GM10248 (cell line): ENCODE measurements at places on chromosomes 4 and X.

- DNase-seq = no peak
Observed at GRCh38 chrX:44675362-44676024, 132.8 kb upstream of the FUNDC1 start.

GRCh38 chr4:186901850-186902249 lies 178.2 kb upstream of the FAT1 start:
- DNase-seq = no peak

- DNase-seq = no peak
Observed at GRCh38 chrX:9180623-9181022, 146.7 kb upstream of the FAM9B start.

DNA sequence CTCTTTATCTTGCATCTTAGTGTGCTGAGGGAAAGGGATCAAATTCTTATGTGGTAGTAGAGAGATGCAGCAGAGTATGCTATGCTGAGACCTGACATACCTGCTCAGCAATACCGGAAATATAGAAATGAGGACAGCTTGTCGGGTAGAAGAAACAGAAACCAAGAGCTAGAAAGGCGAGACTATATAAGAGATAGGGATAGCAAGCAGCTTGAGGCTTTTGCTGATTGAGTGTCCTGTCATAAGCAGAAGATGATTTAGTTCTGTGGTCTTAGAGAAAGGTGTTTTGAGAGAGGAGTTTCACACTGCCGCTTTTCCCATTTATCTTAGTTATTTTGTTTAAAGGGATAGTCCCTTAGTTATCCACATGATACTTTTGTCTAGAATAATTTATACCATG lies 31.7 kb downstream of the USP9X start:
- DNase-seq = peak; percentile 50

GRCh38 chrX:144334577-144334976 lies 450.7 kb downstream of the UBE2NL start:
- DNase-seq = no peak

DNA sequence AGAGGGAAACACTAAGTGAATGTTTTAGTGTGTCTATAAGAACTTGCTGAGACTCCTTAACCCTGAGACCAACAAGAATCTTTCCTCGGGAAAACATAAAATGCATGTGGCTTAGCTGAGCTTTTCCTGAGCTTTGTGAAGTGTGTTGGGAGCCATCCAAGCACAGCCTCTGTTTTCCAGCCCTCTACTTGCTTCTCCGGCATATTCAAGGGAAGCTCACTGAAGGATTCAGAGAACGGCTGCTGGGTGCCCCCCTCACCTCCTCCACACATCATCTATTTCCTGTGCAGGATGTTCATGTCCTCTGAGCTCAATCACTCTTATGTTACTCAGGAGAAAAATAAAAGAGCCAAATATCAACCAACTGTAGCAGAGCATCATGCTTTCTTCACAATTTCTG lies 492.1 kb downstream of the IL15 start:
- DNase-seq = no peak

DNA sequence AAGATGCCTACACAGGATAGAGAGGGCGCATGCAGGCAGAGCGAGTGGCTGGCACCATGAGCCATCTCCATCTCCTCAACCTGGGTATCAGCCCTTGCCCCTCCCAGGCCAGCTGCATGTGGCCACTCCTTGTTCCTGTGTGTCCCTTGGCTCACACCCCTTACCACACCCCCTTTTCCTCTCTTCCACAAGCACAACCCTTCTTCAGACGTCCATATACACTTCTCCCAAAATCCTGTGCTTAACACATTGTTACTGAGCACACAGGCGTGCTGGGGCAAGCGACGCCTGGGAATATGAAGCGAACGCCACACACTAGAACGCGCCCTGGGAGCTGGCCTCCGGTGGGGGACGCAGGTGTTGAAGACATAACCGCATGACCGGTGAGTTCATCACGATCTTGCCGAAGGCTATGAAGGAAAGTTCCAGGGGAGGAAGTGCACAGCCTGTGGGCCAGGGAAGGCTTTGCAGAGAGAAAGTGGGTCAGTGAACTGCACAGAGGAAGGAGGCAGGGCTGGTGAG lies 19.1 kb upstream of the KIAA0232 start:
- DNase-seq = no peak

DNA sequence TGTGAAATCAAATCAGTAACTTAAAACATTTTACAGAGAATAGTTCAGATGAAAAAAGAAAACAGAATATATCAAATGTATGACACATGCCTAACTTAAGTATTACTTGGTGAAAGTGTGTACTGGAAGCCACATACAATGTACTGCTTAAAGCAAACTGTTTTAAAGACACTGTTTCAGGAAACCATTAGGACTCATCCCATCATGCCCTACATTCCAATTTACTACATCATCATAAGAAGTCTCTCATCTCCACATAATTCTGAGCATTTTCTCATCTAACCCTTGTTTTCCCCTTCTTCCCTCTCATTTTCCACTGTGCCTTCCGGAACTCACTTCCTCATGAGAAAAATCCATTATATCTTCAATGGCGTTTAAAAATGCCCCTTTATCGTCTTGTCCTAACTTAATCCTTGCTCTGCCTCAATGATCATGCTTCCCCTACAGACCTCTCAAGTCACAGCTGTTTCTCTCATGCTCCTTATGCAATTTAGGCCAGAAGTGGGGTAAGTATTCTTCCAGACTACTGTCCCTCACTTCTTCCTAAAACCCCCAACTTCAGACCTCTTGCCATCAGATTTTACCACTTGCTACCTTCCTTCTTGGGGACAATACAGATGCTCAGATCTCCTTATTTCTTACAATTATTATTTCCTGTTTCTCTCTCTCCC lies 26.8 kb upstream of the FGF5 start:
- DNase-seq = no peak

GRCh38 chr4:4861390-4862018 lies 2.0 kb downstream of the MSX1 start:
- no peak for DNase-seq

DNA sequence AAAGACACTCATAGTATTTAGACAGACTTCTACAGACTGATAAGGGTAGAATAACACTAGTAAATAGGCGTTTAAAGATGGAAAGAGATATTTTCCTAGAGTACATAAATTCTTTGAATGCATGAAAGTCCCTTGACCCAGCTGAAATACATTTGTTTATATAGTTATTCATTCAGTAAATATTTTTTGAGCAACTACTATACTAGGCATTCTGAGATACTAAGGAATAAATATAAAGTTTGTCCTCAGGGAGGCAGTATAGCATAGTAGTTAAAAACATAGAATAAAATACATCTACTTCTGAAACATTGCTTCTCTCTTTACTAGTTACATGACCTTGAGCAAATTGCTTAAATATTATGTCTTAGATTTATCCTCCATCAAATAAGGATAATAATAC lies 27.4 kb downstream of the HMGN5 start:
- no peak for DNase-seq

- DNase-seq = no peak
Observed at GRCh38 chr4:52235552-52236201, 184.6 kb downstream of the SPATA18 start.

DNA sequence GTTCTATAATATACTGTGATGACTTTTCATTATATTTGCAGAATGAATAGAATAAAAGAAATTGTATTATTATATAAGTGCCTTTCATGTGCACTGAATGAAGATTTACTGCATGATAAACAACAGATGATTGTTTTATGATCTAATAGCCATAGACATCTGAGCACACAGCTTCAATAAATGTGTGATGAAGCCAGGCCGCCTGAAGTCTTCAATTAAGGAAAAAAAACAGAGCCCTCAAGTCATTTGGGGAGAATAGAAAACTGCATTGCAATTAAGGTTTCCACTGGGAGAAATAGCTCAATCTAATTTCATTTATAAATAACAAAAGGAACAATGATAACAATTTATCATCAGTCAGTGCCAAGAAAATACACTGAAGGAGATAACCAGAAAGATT lies 955.2 kb downstream of the FSTL5 start:
- no peak for DNase-seq

DNA sequence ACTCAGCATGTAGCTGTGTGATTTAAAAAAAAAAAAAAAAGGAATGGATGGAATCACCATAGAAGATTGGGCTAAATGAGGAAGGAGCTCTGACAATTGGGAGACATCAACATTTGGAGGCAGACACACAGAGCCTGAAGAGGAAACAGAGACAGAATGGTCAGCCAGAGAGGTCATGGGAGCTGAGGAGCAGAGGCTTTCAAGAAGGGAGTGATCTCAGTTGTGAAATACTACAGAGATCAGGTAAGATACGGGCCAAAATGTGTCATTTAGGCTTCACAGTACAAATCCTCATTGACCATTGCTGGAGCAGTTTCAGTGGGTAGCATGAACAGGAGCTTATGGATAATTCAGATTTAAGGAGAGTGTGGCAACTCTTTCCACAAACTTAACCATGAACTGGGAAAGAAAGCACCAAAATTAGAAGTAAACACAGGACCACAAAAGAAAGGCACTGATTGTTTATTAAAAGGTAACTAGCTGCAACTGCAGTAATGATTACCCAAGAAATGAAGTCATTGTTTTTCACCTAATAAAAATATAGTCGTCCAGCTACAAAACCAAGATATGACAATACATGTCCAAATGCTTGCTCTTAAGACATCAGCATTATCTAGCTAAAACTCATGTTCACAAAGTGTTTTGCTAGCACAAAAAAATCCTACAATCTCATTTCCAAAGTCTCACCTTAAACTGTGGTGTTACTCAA lies 203.2 kb downstream of the DHX15 start:
- no peak for DNase-seq

- DNase-seq = no peak
Observed at GRCh38 chr4:186904101-186904500, 180.4 kb upstream of the FAT1 start.

DNA sequence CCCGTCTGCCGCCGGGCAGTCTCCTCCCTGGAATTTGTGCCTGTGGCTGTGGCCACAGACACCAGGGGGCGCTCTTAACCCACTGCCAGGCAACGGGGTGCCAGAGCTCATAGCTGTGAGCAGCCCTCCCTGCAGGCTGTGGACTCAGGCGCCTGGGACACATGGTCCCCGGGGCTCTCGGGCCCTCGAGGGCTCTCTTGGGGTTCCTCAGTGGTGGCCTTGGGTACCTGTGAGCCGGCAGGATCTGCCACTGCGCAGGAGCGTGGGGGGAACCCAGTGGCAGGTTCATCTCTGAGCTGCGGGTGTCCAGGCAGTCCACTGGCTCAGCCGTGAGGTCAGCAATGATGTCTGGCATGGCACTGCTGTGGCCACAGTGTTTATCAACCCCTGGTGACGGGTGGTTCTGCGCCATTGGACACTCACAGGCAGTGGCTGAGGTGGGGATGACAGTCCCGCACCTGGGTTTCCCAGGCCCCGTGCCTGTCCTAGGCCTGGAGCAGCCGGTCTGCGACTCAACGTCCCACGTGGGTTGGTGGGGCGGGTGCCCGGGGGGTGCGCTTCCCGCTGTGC lies 37.2 kb downstream of the PCGF3 start:
- peak; percentile 90 for DNase-seq

DNA sequence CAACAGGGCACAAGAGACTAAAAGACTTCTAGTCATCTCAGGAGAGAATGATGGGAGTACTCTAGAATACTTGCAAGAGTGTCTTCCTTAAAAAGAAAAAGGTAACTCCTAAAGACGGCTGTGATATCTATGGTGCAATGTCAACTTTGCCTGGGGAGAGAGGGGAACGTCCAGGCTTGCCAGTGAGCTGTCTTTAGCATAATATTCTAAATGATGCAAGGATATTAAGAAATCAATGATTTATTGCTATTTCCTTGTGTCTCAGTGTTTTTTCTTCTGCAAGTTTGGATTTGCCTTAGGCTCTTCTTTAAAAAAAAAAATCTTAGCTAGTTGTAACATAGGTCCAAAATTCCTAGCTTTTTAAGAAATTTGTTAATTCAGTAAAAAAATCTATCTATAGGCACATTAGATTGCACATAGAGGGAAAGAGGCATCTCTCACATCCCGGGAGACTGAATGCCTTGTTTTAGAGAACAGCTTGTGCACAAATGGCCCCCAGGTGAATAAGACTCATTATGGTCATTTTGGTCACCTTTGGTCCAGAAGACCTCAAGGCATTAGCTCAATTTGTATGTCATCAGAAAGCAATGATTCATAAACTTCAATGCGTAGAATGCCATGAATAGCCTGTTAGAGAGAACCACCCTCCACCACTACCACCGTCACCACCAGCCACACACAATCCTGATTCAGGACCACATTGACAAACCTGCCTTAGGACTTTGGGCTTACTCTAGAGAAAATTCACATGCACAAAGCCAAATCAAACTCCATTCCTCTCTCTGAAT lies 104.1 kb downstream of the PALLD start:
- no peak for DNase-seq

DNA sequence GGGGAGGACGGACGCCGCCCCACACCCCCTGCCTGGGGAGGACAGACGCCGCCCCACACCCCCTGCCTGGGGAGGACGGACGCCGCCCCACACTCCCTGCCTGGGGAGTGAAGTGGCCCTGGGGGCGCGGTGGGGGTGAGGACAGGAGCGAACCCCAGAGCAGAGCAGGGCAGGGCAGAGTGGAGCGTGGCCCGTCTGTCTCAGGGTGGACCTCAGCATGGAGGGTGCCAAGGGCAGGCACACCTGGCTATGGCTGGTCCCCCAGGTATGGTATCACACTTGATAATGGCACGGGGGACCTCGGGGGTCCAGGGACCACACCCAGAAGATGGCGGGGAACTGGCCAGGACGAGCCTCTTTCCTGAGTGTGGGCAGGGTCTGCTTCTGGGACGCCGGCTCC lies 9.6 kb downstream of the LRPAP1 start:
- no peak for DNase-seq

- peak; percentile 64 for DNase-seq
Observed at GRCh38 chr4:150828159-150828558, 186.9 kb downstream of the LRBA start.

DNA sequence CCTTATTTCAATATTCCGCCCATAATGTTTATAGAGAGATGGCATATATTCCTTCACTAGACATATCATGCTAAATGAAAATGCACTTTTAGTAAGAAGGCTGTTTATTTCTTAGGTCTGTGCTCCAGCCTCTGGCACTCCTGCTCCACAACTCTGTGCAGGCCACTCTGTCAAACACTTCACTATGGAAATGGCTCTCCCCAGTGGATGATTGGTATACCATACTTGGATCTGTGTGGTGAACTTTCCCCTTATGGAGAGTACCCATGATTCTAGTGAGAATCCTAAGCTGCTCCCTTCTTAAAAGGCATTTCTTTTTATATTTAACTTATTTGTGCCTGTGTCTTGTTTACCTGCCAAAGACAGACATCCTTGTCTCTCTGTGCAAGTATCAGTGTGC lies 480.1 kb upstream of the GALNT7 start:
- no peak for DNase-seq

DNA sequence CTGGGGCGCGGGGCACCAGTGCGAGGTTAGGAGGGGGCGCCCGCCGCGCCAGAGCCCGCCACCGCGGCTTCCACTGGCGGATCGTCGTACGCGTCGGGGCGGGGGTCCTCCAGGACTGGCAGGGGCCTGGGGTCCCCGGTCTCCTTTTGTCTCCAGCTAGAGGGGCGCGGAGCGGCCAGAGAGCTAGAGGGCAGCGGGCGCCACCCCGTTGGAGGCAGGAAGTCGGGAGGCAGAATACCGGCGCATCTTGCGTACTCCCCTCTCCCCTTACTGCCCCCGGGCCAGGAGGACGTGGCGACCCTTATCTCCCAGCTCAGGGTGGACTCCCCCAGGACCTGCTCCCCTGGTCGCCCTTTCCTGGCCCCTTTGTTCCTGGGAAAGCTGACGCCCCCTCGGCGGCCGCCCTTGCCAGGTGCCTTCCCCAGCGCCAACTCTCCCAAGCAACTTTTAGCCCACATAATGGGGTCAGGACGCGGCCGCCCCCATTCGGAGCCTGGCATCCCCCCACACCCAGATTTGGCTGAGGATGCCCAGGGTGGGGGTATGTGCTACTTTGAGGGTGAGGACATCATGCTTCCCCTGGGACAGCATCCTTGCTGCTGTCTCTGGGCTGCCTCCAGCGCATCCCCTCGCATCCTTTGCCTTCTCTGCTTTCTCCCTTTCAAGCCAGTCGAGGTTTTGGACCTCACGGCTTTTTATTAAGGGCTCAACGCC lies 933 bp downstream of the CNKSR2 start:
- peak; percentile 10 for DNase-seq
